ENCODE measurements at places on chromosomes 12 and 14.

DNA sequence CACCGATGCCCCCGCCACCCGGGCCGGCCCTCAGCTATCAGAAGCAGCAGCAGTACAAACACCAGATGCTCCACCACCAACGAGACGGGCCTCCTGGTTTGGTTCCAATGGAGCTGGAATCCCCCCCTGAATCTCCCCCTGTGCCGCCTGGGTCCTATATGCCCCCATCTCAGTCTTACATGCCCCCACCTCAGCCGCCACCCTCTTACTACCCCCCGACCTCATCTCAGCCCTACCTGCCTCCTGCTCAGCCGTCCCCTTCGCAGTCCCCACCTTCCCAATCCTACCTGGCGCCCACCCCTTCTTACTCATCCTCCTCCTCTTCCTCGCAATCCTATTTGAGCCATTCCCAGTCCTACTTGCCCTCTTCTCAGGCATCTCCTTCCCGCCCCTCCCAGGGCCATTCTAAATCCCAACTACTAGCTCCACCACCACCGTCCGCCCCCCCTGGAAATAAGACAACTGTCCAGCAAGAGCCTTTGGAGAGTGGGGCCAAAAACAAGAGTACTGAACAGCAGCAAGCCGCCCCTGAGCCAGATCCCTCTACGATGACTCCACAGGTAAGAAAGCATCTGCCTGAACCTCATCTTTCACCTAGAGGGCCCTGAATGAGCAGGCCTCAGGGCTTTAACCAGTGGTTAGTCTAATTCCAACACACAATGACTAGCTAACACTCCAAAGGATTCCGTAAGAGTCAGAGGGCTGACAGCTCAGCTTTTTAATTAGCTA is 851 bp downstream of the YLPM1 start:
- peaks cover 30% of the 10 kb centered on the region for H3K36me3 ChIP-seq
- DNase-seq = peak; percentile 72
- no peaks in the 10 kb centered on the region for H3K27me3 ChIP-seq
- peaks cover 45% of the 10 kb centered on the region for H3K4me1 ChIP-seq
- peak overlapping the region; percentile 98 for H3K27ac ChIP-seq
- peak overlapping the region; percentile 100 for H3K4me3 ChIP-seq

DNA sequence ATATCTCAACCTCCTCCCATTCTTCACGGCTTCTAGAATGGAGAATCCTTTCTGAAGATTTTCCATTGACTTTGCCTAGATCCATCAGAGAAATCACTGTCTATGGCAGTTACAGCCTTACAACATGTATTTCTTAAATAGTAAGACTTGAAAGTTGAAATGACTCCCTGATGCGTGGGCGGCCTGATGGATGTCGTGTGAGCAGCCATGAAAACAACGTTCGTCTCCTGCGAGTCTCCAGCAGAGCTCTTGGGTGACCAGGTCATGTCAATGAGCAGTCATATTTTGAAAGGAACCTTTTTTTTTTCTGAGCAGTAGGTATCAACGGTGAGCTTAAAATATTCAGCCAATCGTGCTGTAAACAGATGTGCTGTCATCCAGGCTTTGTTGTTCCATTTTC is 139.9 kb upstream of the C14orf180 start:
- no peak overlapping the region for H3K4me3 ChIP-seq
- H3K4me1 ChIP-seq = no peaks in the 10 kb centered on the region
- H3K36me3 ChIP-seq = no peaks in the 10 kb centered on the region
- no peaks in the 10 kb centered on the region for H3K27me3 ChIP-seq
- no peak overlapping the region for H3K27ac ChIP-seq

DNA sequence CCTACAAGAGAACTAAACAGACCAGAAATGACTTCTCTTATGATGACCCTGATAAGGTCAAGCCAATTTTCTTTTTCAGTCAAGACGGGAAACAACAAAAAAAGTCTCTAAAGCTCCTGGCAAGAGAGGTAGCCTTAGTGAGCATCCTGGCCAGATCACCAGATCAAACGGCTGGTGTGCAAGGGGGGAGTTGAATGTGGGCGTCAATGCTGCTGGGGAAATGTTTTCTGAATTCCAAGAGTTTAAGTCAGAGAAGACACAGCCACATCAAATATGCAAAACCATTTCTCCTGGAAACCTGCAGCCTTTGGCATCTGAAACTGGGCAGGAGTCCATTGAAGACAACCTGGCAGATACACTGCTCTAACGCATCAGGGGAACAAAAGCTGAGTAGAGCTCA is 16.0 kb upstream of the SELPLG start:
- no peak overlapping the region for H3K4me3 ChIP-seq
- no peaks in the 10 kb centered on the region for H3K27me3 ChIP-seq
- H3K4me1 ChIP-seq = peaks cover 43% of the 10 kb centered on the region
- H3K27ac ChIP-seq = no peak overlapping the region
- peaks cover 19% of the 10 kb centered on the region for H3K36me3 ChIP-seq

DNA sequence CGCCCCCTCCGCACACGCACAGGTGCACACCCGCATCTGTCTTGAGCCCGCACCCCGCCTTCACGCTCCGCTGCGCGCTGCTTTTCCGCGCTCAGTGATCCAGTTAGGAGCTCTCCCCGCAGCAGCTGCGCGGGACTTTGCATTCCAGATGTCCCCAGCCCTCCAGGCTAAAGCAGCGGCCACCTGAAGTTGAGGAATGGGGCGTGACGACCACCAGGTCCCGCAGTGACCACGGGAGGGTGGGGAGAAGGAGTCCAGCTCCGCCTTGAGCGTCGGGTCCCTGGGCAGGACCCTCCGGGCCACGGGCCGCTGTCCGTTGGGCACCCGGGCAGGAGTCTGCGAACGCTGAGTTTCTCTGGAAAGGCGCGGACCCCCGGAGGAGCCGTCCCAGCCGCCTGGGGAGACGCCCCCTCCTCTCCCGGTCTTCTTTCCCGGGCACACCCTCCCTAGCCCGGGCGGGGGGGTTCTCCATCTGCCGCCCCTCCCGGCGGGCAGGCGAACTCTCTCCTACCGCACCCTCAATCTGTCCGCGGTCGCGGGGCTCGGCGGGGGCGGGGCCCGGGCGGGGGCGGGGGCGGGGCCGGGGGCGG is 334 bp upstream of the TMEM132C start:
- DNase-seq = no peak
- peaks cover 25% of the 10 kb centered on the region for H3K27me3 ChIP-seq
- no peaks in the 10 kb centered on the region for H3K4me1 ChIP-seq
- no peak overlapping the region for H3K27ac ChIP-seq
- H3K4me3 ChIP-seq = no peak overlapping the region

DNA sequence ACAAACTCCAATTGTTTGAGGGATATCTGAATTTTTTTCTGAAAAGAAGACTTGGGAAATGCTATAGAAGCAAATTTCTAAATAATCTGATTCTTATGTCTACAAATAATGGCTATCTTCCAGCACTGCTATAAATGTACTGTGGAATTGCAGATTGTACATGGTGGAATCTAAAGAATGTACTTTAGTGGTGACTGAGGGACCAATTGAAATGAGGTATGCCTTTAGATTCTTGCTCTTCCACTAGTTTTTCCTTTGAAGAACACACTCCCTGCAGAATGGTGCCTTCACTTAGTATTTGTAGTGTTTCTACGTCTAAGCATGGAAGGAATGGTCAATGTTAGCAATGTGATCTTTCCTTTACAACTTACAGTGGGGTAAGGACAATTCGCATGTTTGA is 11.7 kb upstream of the PRB4 start:
- H3K36me3 ChIP-seq = peaks cover 2% of the 10 kb centered on the region
- no peak for DNase-seq
- no peaks in the 10 kb centered on the region for H3K27me3 ChIP-seq
- no peak overlapping the region for H3K4me3 ChIP-seq
- no peak overlapping the region for H3K27ac ChIP-seq

- no peak for DNase-seq
- peak overlapping the region; percentile 95 for H3K4me3 ChIP-seq
- peaks cover 33% of the 10 kb centered on the region for H3K4me1 ChIP-seq
- peaks cover 25% of the 10 kb centered on the region for H3K36me3 ChIP-seq
- peak overlapping the region; percentile 96 for H3K27ac ChIP-seq
- no peaks in the 10 kb centered on the region for H3K27me3 ChIP-seq
These were observed 601 bp downstream of the COX14 start for GRCh38 chr12:50112456-50113218.

DNA sequence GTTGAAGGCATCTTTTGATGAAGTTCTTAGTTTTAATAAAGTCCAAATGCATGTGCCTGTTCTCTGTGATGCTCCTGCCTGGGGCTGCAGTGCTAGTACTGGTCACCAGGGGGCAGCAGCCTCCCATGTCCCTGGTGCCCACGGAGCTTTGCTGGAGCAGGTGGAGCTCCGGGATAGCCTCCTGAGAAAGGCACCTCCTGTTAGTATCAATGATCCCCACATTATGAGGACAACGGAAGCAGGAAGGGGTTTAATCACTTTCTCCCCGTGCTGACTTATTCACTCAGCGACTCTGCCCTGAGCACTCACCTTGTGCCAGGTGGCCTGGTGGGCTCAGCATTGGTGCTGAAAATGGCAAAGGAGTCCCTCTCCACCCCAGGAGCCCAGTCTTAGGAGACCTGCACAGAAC is 123.0 kb upstream of the PZP start:
- H3K27me3 ChIP-seq = no peaks in the 10 kb centered on the region
- DNase-seq = peak; percentile 91
- no peak overlapping the region for H3K27ac ChIP-seq
- H3K4me1 ChIP-seq = peaks cover 18% of the 10 kb centered on the region
- H3K4me3 ChIP-seq = no peak overlapping the region

DNA sequence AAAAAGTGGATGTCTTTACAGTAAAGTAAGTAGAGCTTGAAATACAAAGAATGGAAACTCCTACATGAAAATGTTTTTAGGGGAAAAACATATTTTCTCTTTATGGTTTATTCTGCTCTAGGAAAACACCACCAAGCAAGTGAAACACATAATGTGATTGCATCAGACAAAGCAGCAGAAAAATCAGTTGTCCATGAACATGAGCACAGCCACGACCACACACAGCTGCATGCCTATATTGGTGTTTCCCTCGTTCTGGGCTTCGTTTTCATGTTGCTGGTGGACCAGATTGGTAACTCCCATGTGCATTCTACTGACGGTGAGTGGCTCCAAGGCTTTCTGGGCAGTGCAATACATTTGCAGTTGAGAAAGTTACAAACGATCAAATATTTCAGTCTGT is 42.6 kb upstream of the PLEKHD1 start:
- DNase-seq = no peak
- peaks cover 43% of the 10 kb centered on the region for H3K36me3 ChIP-seq
- H3K27ac ChIP-seq = no peak overlapping the region
- H3K27me3 ChIP-seq = no peaks in the 10 kb centered on the region

- H3K27ac ChIP-seq = no peak overlapping the region
- peaks cover 4% of the 10 kb centered on the region for H3K36me3 ChIP-seq
- H3K4me3 ChIP-seq = no peak overlapping the region
- H3K4me1 ChIP-seq = no peaks in the 10 kb centered on the region
These were observed 20.1 kb upstream of the PLEKHD1 start for GRCh38 chr14:69464379-69464778.

- no peaks in the 10 kb centered on the region for H3K4me1 ChIP-seq
- H3K4me3 ChIP-seq = no peak within 1 kb of the TSS
- H3K27me3 ChIP-seq = peaks cover 1% of the 10 kb centered on the region
- no peak within 1 kb of the TSS for H3K27ac ChIP-seq
These were observed at the start of gene CCER1 for GRCh38 chr12:90954921-90955320. Gene CCER1 (minus strand): TSS chr12:90955176. CDS start chr12:90954742, 434 bp downstream.

DNA sequence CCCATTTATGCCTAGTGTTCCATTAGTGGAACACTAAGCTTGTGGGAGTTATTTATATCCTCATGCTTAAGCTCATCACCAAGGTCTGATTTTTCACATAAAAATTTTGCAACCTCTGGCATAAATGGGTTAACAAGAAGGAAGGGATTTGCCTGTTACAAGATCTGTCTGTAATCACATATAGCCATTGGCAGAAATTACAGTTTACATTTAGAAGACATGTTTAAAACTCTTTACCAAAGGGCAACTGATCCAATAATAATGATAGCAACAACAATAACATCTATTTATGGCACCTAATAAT is 422.9 kb downstream of the ZFP36L1 start:
- DNase-seq = no peak
- no peak overlapping the region for H3K27ac ChIP-seq
- peaks cover 2% of the 10 kb centered on the region for H3K36me3 ChIP-seq
- H3K27me3 ChIP-seq = no peaks in the 10 kb centered on the region
- no peak overlapping the region for H3K4me3 ChIP-seq

- no peaks in the 10 kb centered on the region for H3K36me3 ChIP-seq
- peaks cover 3% of the 10 kb centered on the region for H3K27me3 ChIP-seq
- H3K4me3 ChIP-seq = no peak overlapping the region
- peaks cover 12% of the 10 kb centered on the region for H3K4me1 ChIP-seq
- H3K27ac ChIP-seq = no peak overlapping the region
- no peak for DNase-seq
These were observed 175.8 kb upstream of the PLXNC1 start for GRCh38 chr12:93972411-93973208.

DNA sequence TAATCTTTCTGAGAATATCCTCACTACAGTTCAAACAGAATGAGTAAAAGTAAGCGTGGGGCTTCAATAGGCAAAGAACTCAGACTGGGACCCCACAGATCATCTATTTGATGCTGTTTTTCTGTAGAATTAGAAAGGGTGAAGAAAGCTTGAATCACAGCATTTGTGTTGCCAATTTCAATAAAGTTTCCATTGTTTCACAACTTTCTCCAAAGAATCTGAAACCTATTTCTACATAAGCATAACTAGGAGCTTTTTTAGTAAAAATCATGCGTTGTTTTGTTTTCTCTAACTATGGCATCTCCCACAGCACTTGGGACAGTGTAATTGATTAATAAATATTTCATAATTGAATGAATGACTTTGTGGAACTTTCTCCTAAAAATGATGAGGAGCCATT is 16.7 kb upstream of the NEDD1 start:
- H3K27me3 ChIP-seq = peaks cover 14% of the 10 kb centered on the region
- no peak overlapping the region for H3K27ac ChIP-seq
- peaks cover 2% of the 10 kb centered on the region for H3K4me1 ChIP-seq
- H3K36me3 ChIP-seq = no peaks in the 10 kb centered on the region
- DNase-seq = no peak

- H3K36me3 ChIP-seq = no peaks in the 10 kb centered on the region
- peaks cover 11% of the 10 kb centered on the region for H3K4me1 ChIP-seq
- H3K4me3 ChIP-seq = no peak overlapping the region
- DNase-seq = no peak
These were observed 94.7 kb downstream of the SLC41A2 start for GRCh38 chr12:104863296-104863948.

DNA sequence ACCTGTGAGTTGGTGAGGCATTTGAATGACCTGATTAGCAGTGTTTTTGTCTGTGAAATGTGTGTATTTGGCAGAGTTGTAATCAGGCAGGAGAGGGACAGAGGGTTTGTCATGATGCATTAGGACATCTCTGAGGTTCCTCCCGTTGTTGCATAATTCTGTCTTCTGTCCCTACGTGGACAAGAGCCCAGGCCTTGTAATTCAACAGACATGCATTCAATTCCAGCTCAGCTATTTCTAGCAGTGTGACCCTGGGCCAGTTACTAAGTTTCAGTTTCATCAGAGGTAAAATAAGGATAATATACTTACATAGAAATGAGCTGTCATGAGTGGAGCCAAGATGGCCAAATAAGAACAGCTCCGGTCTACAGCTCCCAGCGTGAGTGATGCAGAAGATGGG is 208.6 kb downstream of the SLC38A4 start:
- H3K4me1 ChIP-seq = peaks cover 2% of the 10 kb centered on the region
- peaks cover 41% of the 10 kb centered on the region for H3K36me3 ChIP-seq
- no peak for DNase-seq
- H3K4me3 ChIP-seq = no peak overlapping the region
- H3K27ac ChIP-seq = no peak overlapping the region

All from activated CD4-positive, alpha-beta T cell treated with anti-CD3 and anti-CD28 coated beads, Interleukin-2, amount 10 ng/mL, durations not matched to agents 24 days and 14 days (primary cell).